ENCODE measurements at places on chromosomes 13 and 19.

DNA sequence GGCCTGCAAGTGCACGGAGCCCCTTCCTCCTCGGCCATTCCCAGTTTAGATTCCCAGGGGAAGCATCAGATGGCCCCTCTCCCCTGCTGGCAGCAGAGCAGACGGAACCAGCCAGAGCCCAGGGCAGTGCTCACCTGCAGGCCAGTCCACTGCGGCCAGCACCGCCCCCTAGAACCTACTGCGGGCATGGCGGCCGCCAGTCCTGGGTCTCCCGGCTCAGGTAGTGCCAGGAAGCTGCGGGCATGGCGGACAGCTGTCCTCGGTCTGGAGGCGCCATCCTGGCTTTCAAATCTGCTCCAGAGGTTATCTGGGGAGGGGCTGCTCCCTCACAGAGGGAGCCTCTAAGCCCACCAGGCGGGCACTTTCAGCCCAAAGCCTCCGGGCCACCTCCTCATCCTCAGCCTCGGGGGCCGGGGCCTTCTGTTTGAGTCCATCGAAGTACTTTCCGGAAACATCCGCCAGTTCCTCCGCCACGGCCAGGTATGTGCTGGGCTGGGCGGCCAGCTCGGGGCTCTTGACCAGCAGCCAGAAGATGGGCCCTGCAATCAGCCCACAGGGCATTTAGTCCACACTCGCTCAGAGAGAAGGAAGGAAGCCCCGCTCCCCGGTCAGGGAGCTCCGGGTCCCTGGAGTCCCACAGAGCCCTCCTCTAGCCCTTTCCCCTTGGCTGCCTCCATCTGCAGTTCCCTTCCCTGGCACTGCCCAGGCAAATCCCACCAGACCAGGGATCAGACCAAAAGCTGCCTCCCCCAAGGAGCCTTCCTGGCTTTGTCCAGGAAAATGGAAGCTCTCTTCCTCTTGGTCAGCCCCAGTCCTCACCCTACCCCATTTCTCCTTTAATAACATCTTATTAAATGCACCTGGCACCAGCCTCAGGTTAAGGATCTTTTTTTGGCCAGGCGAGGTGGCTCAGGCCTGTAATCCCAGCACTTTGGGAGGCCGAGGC lies 7.0 kb upstream of the GP6 start:
- DNase-seq, result no peak

- no peak for DNase-seq
Observed at GRCh38 chr19:50975766-50976165, 6.4 kb upstream of the KLK6 start.

DNA sequence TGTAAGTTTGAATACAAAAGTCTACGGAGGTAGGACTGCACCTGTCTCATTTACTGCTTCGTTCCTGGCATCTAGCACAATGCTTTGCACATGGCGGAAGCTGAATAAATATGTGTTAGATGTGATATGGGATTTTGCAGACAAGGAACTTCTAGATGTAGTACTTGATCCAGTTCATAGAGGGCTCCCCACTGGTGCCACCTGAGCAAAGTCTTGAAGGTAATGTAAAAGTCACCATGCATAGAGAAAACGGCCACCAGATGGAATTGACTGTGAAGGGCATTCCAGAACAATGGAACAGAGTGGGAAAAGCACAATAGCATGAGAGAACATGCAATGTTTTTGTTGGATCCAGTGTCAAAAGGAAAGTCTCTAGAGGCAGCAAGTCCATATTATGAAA lies 209.3 kb downstream of the HS6ST3 start:
- no peak for DNase-seq

DNA sequence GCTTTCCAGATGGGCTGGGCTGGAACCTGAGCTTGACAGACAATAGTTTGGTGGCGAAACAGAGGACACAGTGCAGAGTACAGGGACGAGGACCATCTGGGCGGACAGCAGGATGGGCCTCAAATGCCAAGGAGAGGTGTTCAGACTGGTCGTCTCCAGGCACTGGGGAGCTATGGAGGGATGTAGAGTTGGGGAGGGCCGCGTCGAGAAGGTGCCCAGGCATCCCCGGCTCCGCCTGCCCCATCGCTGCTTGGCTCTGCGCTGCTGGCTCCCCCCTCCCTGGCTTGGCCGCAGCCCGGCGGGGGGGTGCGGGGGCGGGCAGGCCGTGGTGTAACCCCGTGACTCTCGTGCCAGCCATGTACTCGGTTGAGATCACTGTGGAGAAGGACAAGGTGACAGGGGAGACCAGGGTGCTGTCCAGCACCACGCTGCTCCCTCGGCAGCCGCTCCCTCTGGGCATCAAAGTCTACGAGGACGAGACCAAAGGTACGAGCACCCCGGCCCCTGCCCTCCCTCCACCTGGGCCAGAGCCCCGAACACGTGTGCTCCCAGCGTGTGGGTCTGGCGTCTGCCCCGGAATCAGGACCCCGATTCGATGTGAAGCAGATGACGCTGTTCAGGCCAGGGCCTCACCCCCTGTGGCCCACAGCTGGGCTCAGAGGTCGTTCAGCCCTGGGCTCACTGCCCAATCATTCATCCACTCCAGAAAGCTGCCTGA lies 10.8 kb upstream of the MISP start:
- DNase-seq, result no peak

DNA sequence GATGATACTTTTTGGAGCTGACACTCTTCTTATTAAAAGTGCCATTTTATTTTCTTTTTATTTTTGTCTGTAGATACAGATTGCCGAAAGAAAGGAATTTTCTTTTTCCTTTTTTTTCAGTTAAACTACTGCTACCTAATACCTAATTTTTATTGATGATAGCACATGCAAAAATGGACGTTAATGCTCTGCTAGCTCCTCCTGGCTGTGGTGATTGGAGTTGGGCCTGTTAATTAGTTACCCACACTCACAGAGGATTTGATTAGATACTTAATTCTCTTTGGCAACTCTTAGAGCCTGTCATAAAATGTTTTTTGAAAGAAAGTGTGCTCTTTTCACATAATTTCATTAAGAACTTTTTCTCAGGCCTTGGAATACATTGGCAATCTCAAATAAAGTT lies 366.8 kb downstream of the DCT start:
- DNase-seq, result no peak

DNA sequence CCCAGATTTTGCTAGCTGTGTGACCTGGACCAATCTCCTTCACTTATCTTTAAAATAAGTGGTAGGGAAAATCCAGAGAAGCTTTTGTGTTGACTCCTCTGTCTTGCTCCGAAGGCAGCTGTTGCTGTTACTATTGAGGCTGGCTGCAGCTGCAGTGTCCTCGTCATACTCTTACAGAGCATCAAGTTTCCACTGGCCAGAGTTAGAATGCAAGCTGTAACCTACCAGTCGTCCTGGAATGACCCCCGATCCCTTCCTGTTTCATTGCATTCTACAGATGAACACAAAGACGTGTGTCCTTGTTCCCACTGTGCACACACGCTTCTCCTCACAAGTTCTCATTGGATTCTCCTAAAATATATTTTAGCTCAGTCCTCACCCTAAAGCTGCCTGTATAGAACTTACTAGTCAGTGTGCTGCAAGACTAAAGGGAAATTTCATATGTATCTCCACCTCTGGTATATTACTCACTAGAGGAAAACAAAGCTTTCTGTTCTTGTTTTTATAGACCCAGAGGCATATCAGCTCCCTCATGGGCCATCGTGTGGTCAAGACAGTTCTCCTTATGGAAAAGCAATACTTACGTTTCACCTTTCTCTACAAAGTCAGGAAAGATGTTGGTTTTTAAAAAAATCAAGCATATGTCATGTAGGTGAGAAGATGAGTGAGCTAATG lies 589.8 kb downstream of the LMO7 start:
- no peak for DNase-seq

- no peak for DNase-seq
Observed at GRCh38 chr13:109212650-109213049, 573.7 kb downstream of the IRS2 start.

DNA sequence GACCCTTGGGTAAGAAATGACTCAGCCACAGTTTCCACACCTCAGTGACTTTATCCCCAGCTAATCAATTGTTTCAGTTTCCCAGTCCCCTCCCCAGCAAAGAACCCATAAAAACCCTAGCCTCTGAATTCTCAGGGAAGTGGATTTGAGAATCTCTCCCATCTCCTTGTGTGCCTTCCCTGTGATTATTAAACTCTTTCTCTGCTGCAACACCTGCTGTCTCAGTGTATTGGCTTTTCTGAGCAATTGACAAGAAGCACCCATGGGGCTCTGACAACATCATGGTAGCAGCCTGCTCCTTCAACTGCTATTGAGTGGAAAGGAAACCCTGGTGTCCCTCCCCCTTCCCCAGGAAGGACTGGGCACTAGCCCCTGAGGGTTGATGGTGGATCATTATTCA lies 73.7 kb downstream of the UQCRFS1 start:
- no peak for DNase-seq

GRCh38 chr13:35190241-35190640 lies 248.2 kb downstream of the NBEA start:
- no peak for DNase-seq

DNA sequence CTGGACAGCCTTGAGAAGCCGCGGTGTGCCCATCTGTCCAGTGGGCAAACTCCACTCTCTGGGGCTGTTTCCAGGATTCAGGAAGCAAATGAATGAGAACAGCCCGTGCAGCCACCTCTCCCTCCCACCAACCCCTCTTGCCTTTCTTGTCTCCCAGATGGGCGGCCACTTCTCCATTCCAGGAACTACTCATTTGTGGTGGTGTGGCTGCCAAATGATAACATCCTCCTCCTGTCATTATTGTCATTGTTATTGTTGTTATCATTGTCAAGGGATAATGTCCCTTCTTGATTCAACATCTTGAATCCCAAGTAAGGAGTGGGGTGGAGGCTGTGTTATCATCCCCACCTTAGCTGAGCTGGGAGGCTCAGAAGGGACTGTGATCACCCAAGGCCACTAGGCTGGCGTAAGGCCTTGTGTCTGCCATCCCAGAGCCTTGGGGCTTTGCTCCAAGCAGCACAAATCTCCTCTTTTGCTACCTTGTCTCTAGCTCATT lies 1.6 kb downstream of the DNM2 start:
- DNase-seq, result peak; percentile 92

DNA sequence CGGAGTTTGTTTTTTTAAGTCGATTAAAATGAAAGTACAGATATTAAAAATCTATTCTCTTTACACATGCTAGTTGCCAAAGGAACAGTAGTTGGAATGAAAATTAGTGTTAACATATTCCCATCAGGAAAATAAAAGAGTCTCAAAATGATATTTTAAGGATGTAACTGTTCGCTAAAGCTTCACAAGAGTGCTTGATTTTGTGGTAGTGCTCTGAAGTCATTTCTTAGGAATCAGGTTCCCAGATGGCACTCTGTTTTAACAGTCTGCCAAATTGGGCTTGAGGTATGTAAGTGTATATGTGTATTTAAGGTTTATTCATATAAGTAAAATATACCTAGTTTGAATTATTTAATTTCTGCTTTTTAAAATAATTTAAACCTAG lies 128.8 kb downstream of the LMO7 start:
- no peak for DNase-seq

DNA sequence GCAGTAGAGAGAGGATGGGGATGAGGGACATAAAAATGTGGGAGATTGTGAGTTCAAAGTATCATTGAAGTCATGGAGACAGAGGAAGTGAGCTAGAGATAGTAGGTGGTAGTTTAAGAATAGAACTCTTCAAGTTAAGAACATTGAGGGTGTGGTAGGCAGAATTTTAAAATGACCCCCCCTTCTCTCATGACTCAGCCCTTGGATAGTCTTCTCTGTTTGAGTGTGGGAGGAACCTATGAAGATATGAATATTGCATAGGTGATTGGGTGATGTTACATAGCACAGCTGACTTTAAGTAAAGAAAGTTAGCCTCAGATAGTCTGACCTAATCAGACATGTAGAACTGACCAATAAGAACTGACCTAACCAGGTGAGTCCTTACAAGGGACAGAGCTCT lies 418.6 kb downstream of the FOXO1 start:
- DNase-seq, result no peak

GRCh38 chr13:33676045-33676989 lies 141.6 kb upstream of the RFC3 start:
- DNase-seq, result peak; percentile 12

- peak; percentile 34 for DNase-seq
Observed at GRCh38 chr19:8096071-8096470, 43.5 kb downstream of the CCL25 start.

GRCh38 chr13:110200276-110200870 lies 106.6 kb downstream of the COL4A1 start:
- DNase-seq, result peak; percentile 53

GRCh38 chr13:100436099-100436498 lies 152.5 kb downstream of the GGACT start:
- DNase-seq, result no peak

- no peak for DNase-seq
Observed at GRCh38 chr13:78598966-78599644, 4.2 kb downstream of the POU4F1 start.

DNA sequence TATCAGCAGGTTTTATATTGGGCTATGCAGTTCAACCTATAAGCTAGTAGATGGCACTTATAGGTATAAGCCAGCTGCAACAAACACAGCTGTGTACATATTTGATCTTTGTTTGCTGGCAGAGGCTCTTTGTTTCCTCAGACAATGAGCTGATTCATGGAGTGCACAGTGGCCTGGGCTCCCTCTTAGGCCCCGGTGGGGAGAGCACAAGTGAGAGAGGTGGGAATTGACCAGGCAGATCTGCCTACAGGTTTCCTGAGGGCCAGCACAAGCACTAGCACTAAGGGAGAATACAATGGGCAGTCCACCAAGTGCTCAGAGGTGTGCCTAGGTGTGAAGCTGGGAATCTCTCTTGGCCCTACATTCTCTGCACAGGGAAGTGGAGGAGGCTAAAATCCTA lies 1390.7 kb downstream of the SLITRK5 start:
- no peak for DNase-seq

DNA sequence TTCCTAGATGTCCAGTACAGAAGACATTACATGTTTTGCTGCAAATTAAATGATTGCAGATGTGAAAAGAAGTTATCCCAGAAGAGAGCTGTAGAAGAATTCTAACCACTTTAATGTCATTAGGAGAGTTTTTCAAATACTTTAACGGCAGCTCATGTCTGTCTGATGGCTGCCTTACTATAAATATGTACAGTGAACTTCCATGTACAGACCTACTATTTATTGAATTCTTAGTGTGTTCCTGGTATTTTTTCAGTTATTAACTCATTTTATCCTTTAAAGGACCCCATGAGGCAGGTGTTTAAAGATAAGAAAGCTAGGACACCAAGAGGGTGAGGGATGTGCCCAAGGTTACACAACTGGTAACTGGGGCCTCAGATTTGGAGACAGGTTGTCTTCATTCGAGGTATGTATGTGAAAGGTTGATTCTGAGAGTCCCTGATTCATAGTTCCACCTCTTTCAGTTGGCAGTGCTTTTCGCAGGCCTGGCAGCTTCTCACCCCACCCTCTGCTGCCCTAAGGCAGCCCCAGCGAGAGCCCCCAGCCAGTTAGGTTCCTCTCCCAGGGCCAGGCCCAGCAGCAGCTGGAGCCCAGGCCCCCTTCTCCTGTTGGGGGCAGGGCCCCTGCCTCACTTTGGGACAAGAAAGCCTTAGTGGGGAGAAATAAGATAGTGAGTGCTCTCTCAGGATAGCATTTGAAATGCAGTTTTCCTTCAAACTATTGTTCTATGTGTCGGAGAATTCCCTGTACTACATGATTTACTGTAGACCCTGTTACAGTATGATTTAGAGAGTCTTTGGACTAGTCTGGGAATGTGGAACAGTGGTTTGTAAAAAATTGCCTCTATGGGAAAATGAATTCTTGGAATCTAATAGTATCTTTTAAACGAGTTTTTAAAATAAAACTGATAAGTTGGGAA lies 67.7 kb upstream of the TEX29 start:
- DNase-seq, result no peak
